ENCODE measurements at places on chromosomes 7 and 10. TPM values are rescaled to one million over a fixed set of nuclear protein-coding genes. Genes with fewer than 3 reads are reported as not detected.

GRCh38 chr10:119396709-119397071 is 145.8 kb downstream of the RGS10 start:
- no peak overlapping the region for H3K4me3 ChIP-seq
- H3K27me3 ChIP-seq, result no peaks in the 10 kb centered on the region
- H3K36me3 ChIP-seq, result peaks cover 3% of the 10 kb centered on the region
- no peak for DNase-seq
- no peak overlapping the region for H3K27ac ChIP-seq

- no peak overlapping the region for H3K27ac ChIP-seq
- H3K4me1 ChIP-seq, result peaks cover 1% of the 10 kb centered on the region
- H3K27me3 ChIP-seq, result no peaks in the 10 kb centered on the region
- no peak for DNase-seq
Observed at GRCh38 chr10:49071160-49071761, 44.1 kb downstream of the VSTM4 start.

DNA sequence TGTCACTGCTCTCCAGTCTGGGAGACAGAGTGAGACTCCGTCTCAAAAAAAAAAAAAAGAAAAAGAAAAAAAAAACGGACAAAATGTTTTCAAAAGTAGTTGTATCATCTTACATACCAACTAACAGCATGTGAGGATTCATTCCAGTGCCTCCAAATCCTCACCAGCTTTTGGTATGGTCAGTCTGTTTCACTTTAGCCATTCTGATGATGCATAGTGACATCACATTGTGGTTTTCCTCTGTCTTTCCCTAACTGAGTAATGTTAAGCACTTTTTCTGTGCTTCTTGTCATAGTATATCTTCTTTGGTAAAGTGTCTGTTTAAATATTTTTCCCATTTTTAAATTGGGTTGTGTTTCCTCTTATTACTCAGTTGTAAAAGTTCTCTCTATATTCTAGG is 251.4 kb upstream of the CTBP2 start:
- no peaks in the 10 kb centered on the region for H3K36me3 ChIP-seq
- no peak overlapping the region for H3K27ac ChIP-seq
- H3K4me1 ChIP-seq, result no peaks in the 10 kb centered on the region
- no peak for DNase-seq

GRCh38 chr7:85719981-85720953 is 533.4 kb upstream of the SEMA3D start:
- H3K27ac ChIP-seq, result no peak overlapping the region
- H3K27me3 ChIP-seq, result no peaks in the 10 kb centered on the region
- no peak overlapping the region for H3K4me3 ChIP-seq
- no peak for DNase-seq

DNA sequence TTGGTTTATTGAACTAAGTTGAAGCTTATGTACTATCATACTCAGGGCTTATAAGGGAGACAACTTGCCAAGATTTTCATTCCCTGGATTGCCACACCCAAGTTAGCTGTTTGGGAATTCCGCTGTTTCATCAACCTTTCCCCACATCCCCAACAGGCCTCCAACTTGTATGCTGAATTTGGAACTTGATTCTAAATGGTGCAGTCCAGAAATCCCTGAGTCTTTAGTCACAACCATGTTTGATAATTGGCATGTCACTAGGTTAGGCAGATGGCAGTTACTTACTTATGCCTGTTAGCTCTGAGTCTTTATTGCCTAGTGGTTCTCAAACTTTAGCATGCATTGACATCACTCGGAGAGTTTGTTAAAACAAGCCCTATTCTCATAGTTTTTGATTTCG is 135.4 kb upstream of the PRPS1L1 start:
- no peaks in the 10 kb centered on the region for H3K4me1 ChIP-seq
- no peaks in the 10 kb centered on the region for H3K27me3 ChIP-seq
- DNase-seq, result no peak
- H3K4me3 ChIP-seq, result no peak overlapping the region
- H3K27ac ChIP-seq, result no peak overlapping the region

DNA sequence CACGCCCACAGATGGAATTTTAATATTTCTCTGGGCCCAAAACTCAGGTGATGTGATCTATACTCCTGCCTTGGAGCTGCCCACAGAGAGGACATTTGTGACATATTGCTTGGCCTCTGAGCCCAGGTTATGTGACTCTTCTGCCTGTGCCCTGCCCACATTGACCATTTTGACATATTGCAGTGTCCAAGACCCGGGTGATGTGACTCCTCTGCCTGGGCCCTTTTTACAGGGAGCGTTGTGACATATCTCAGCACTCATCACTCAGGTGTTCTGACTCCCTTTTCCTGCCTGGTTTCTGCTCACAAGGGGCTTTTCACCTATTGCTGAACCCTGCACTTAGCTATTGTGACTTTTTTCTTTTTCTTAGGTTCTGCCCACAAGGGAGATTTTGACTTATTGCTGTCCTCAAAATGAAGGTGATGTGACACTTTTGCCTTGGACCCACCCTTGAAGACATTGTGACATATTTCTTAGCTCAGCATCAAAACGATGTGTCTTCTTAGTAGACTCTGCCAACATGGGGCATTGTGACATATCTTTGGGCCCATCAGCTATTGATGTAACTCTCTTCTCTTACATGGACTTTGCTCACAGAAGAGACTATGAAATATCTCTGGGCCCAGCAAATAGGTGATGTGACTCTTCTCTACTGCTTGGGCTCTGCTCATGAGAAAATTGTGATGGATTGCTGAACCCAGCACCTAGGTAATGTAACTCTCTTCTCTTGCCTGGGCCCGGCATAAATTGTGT is 11.0 kb upstream of the ZNF107 start:
- no peaks in the 10 kb centered on the region for H3K4me1 ChIP-seq
- no peak overlapping the region for H3K27ac ChIP-seq
- H3K36me3 ChIP-seq, result no peaks in the 10 kb centered on the region
- no peak overlapping the region for H3K4me3 ChIP-seq
- DNase-seq, result no peak

GRCh38 chr10:67076144-67076543 is 150.3 kb downstream of the LRRTM3 start:
- H3K36me3 ChIP-seq, result no peaks in the 10 kb centered on the region
- no peak for DNase-seq
- peaks cover 4% of the 10 kb centered on the region for H3K4me1 ChIP-seq
- H3K27ac ChIP-seq, result no peak overlapping the region
- no peaks in the 10 kb centered on the region for H3K27me3 ChIP-seq
- H3K4me3 ChIP-seq, result no peak overlapping the region

DNA sequence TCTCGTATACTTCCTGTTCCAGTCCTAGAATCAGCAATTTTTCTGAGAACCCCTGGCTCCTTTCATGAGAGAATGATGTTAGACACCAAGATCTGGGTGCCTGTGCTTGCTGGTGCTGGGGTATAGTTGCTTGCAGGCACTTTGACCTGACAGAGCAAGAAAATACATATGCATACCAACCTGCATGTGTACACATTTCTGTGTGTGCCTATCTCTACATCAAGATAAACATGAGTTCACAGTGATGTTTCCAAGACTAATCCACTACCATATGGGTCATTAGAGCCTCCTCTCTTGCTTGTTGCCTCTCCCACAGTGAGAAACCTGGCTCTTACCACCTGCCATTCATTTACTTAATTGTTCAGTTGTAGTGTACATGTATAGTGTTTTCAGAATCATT is 229.1 kb upstream of the IGFBP3 start:
- H3K4me3 ChIP-seq, result no peak overlapping the region
- H3K36me3 ChIP-seq, result no peaks in the 10 kb centered on the region
- H3K4me1 ChIP-seq, result peaks cover 10% of the 10 kb centered on the region
- DNase-seq, result no peak
- H3K27me3 ChIP-seq, result no peaks in the 10 kb centered on the region
- H3K27ac ChIP-seq, result no peak overlapping the region

GRCh38 chr10:45404770-45405120 is 30.7 kb downstream of the ALOX5 start:
- no peaks in the 10 kb centered on the region for H3K4me1 ChIP-seq
- no peak overlapping the region for H3K27ac ChIP-seq
- no peak for DNase-seq

DNA sequence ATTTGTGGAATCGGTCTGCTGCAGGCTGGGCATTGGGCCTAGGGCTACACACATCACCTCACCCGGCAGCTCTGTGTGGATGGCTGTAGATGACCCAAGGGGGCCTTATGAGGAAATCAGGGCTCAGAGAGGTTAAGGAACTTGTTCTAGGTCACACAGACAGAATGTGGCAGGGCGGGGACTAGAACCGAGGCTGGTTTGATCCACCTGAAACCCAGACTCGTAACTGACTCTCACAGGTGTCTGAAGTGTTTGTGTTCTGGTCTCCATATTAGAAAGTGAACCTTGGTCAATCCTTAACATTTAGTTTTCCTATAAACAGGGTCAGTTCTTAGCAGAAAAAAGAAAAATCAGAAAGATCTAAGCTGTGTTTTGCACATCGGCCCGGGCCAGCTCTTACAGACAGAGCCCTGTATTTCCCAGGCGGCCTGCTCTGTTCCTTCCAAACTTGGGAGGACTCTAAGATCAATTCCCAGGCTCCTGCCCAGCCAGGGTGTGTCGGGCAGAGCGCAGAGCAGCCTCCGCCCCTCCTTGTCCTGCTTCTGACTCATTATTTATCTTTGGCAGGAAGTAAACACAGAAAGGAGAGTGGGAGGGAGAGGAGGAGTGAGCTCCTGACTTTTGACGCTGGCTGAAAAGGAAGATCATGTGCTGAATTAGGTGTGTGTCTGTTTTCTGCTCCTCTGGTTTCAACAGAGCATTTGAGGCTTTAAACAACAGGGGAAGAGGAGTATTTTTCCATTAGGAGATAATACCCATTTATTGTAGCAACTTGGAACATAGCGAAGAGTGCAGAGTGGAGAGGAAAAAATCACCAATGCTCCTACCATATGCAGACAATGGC is 74.1 kb downstream of the TACC2 start:
- no peaks in the 10 kb centered on the region for H3K36me3 ChIP-seq
- H3K27me3 ChIP-seq, result no peaks in the 10 kb centered on the region
- no peaks in the 10 kb centered on the region for H3K4me1 ChIP-seq
- DNase-seq, result peak; percentile 82
- H3K4me3 ChIP-seq, result no peak overlapping the region

DNA sequence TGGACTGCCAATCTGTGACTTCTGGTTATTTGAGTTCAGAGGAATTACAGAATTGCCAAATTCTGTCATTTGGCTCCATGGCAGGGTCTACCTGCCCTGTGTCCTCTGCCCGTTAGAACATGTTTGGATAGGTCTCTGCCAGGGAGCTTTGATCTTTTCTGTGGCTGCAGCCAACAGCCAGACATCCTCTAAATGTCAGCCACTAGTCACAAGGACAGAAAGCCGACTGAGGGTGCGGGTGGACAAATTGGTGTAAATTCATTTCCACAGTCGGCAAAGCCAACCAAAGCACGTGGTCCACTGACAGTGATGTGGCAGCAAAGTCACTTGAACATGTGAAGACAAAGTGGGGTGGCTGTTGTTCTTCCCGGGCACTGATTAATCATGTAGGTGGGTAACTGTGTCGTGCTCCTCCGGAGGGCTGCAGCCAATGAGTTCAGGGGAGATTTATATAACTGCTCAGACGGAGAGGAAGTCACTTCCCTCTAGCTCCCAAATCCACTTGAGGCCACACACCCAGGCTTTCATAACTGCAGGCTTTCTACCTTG is 26.7 kb upstream of the CAMK1D start:
- no peak overlapping the region for H3K27ac ChIP-seq
- no peak overlapping the region for H3K4me3 ChIP-seq
- no peak for DNase-seq
- no peaks in the 10 kb centered on the region for H3K27me3 ChIP-seq
- H3K36me3 ChIP-seq, result no peaks in the 10 kb centered on the region
- H3K4me1 ChIP-seq, result no peaks in the 10 kb centered on the region

DNA sequence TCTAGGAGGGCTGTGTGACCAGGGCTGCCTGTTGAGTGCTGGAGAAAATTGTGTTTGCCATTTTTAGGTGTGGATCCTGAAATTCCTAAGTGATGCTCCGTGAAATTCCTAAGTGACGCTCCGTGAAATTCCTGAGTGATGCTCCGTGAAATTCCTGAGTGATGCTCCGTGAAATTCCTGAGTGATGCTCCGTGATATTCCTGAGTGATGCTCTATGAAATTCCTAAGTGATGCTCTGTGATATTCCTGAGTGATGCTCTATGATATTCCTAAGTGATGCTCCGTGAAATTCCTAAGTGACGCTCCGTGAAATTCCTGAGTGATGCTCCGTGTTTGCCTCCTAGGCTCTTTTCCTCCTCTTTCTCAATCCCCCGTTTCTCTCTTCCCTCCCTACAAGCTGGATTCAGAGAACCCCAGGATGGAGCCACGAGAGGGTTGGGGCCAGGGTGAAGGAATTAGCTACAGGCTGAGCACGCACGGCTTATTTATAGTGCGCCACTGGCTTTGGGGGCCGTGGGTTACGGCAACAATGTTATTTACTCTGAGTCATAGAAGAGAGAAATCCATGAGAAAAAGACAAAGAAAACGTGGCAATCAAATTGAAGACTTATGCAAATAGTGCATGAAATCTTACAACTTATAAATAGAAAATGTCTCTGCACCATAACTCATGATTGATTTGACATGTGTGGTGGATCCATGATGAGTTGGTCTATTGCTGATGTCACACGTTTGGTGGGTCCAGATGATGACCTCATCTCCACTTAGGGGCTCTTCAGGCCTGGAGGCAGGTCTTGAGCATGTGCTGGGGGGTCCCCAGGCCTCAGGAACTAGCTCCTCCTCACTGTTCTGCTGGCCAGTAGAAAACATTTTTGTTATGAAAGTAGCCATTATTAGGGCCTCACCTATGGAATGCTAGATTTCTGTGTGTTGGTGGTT is 224.6 kb downstream of the WDR37 start:
- no peaks in the 10 kb centered on the region for H3K36me3 ChIP-seq
- no peak overlapping the region for H3K27ac ChIP-seq
- no peaks in the 10 kb centered on the region for H3K27me3 ChIP-seq
- no peak for DNase-seq
- H3K4me3 ChIP-seq, result no peak overlapping the region

- no peaks in the 10 kb centered on the region for H3K4me1 ChIP-seq
- H3K27me3 ChIP-seq, result no peaks in the 10 kb centered on the region
- no peak overlapping the region for H3K4me3 ChIP-seq
- no peaks in the 10 kb centered on the region for H3K36me3 ChIP-seq
- DNase-seq, result no peak
Observed at GRCh38 chr10:113858541-113858940, 4.1 kb downstream of the NHLRC2 start.

DNA sequence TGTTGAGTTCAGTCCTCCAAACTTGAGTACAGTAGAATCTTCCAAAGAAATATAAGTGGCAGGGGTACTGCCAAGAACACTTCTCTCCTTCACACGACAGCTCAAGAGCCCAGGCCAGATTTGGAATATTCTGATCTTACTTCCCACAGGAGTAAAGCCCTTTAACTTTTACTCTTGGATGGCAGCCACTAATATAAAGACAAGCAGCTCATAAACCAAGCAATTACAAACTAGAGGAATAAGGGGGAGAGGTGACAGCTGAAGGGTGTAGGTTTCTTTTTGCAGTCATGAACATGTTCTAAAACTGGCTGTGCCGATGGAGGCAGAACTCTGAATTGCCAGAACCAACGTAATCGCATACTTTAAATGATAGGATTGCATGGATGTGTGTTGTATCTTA is 74.8 kb downstream of the SVIL start:
- peak overlapping the region; percentile 28 for H3K27ac ChIP-seq
- no peak overlapping the region for H3K4me3 ChIP-seq

- DNase-seq, result no peak
- no peaks in the 10 kb centered on the region for H3K4me1 ChIP-seq
- H3K36me3 ChIP-seq, result no peaks in the 10 kb centered on the region
- no peak overlapping the region for H3K27ac ChIP-seq
- no peaks in the 10 kb centered on the region for H3K27me3 ChIP-seq
Observed at GRCh38 chr7:104453190-104453589, 124.8 kb downstream of the LHFPL3 start.

- no peak overlapping the region for H3K4me3 ChIP-seq
- H3K27ac ChIP-seq, result no peak overlapping the region
- H3K4me1 ChIP-seq, result no peaks in the 10 kb centered on the region
- H3K36me3 ChIP-seq, result no peaks in the 10 kb centered on the region
- no peak for DNase-seq
- H3K27me3 ChIP-seq, result no peaks in the 10 kb centered on the region
Observed at GRCh38 chr7:25206765-25207164, 21.5 kb downstream of the NPVF start.

ARMH3 gene
- total RNA-seq, result 20.8 TPM

UCN3 gene
- total RNA-seq, result not detected

Measured in aorta (tissue), 5 donors.